ENCODE measurements at places on chromosomes 5 and 9. TPM values are rescaled to one million over a fixed set of nuclear protein-coding genes. Genes with fewer than 3 reads are reported as not detected.

DNA sequence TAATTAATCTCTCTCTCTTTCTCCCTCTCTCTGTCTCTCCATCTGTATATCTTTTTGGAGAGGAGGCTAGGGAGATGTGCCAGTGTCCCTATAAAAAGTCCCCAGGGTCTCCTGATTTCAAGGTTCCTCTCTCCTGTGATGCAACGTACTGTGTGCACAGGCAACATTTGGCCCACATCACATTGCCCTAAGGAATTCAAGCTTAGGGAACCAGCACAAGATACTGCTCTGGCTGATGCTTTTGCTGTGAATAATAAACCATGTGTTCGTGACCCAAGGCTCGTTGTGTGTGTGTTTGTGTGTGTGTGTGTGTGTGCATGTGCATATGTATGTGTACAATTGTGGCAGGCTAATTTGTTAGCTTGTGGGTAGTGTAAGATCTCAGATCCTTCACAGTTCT is 9.7 kb downstream of the SPATA9 start:
- peak; percentile 24 for DNase-seq

DNA sequence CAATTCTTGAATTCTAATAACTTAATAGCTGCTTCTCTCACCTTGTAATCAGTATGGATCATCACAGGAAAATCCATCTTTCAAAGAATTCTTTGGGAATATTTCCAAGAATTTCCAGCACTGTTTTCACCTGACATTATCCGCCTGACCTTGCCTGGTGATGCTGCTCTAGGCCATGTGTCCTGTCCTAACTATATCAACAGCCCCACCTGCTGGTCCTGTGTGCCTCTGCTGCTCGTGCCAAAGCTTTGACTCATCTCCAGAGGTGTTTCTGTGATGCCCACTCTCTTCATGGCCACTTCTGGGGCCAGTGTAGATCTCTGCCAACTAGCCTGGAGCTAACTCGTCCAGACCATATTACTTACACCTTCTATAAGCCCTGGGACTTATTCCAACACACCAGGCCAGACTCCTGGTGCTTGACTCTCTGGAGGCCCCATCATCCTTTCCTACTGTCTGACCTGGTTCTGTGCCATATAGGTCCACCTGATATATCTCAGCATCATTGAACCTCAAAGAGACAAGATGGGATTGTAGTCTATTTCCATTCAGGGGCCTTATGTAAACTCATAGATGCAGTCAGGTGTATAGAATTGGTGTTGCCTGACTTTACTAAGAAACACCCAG is 67.5 kb upstream of the CKMT2 start:
- DNase-seq: no peak

- DNase-seq: no peak
These were observed 107.4 kb downstream of the DAPK1 start for GRCh38 chr9:87604886-87605588.

- no peak for DNase-seq
These were observed 40.9 kb upstream of the F2RL2 start for GRCh38 chr5:76664079-76664478.

GRCh38 chr5:67206461-67206860 is 9.9 kb upstream of the CD180 start:
- no peak for DNase-seq

POU5F2 gene
- total RNA-seq: 1.8 TPM

SGCD gene
- total RNA-seq: 2.7 TPM

Measured in kidney (tissue), 22 donors.